ENCODE measurements at places on chromosomes 1 and 21.

GRCh38 chr1:43925846-43926245, 7.8 kb upstream of the ARTN start:
- no peak for DNase-seq

- DNase-seq: no peak
Measured at GRCh38 chr1:36606641-36607262, 124.0 kb upstream of the CSF3R start.

- no peak for DNase-seq
Measured at GRCh38 chr1:54892586-54892985, 5.6 kb upstream of the DHCR24 start.

DNA sequence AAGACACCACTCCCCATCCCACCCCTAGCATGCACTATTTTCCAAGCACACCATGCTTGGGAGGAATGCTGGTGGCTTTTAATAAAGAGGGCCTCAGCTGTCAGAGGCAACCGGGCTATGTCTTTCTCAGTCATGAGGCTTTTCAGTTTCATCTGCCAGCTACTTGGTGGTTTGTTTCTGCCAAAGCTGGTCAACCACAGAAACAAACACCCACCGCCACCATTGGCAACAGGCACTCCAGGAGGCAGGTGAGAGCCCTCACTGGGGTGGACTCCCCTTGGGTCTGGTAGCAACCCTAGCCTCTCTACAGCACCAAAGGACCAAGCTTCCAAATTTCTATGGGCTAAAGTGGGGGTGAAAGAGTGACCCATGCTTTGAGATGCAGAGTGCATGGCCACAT, 54.3 kb upstream of the CD1D start:
- DNase-seq: no peak

DNA sequence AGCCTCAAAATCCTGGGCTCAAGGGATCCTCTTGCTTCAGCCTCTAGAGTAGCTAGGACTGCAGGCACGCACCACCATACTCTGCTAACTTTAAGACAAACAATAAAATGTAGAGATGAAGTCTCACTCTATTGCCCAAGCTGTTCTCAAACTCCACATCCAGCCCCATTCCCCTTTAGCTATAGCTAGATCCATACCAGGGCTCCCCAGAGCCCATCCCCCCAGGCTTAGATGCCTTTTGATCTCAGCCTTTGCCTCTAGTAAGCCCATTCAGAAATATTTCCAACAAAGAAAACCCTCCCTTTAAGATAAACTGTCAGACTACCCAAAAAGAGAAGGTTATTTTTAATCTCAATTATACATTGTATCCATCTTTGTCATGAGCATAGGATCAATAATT, 325.4 kb downstream of the CHRM3 start:
- DNase-seq: no peak

- DNase-seq: no peak
Measured at GRCh38 chr1:147162093-147162492, 10.2 kb downstream of the PRKAB2 start.

GRCh38 chr1:203600782-203601513, 25.7 kb upstream of the ATP2B4 start:
- no peak for DNase-seq

DNA sequence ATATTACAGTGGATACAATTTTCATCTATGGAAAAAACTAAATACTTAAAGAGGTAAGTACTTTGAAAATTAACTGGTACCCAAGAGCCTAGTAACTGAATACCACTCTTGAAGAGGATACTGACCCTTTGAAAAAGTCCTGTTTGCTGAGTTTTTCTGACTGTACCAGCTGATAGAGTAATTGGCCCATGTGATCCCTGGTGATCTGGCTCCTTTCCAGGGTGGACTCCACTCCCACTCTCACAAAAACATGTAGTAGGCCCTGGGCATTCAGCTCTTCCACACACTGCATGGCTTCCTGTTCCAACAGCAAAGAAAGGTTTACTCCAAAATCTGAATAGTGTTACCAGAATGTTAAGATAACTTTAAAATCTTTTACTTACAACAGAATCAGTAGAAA, 53.6 kb upstream of the HP1BP3 start:
- no peak for DNase-seq

DNA sequence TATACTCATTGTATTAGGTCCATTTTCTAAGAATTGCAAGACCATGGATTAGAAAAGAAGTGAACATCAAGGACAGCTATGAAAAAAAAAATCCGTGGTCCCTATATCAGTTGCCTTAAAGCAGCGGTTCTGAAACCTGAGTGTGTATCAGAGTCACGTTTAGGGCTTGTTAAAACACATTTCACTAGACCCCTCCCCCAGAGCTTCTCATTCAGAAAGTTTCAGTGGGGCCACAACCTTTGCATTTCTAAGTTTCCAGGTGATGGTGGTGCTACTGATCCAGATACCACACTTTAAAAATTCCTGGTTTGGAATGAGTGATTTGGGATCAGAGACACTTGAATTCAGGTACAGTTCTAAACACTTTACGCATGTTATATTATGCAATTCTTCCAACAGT, 96.1 kb upstream of the PRMT6 start:
- no peak for DNase-seq

GRCh38 chr1:145849356-145850160, 4.1 kb downstream of the NUDT17 start:
- no peak for DNase-seq

- no peak for DNase-seq
Measured at GRCh38 chr1:84225646-84226045, 75.9 kb upstream of the SAMD13 start.

GRCh38 chr1:59549903-59550302, 253.0 kb downstream of the FGGY start:
- DNase-seq: no peak

GRCh38 chr1:65958561-65959350, 166.1 kb downstream of the PDE4B start:
- DNase-seq: no peak

- DNase-seq: no peak
Measured at GRCh38 chr1:44970317-44970716, 16.1 kb downstream of the EIF2B3 start.

DNA sequence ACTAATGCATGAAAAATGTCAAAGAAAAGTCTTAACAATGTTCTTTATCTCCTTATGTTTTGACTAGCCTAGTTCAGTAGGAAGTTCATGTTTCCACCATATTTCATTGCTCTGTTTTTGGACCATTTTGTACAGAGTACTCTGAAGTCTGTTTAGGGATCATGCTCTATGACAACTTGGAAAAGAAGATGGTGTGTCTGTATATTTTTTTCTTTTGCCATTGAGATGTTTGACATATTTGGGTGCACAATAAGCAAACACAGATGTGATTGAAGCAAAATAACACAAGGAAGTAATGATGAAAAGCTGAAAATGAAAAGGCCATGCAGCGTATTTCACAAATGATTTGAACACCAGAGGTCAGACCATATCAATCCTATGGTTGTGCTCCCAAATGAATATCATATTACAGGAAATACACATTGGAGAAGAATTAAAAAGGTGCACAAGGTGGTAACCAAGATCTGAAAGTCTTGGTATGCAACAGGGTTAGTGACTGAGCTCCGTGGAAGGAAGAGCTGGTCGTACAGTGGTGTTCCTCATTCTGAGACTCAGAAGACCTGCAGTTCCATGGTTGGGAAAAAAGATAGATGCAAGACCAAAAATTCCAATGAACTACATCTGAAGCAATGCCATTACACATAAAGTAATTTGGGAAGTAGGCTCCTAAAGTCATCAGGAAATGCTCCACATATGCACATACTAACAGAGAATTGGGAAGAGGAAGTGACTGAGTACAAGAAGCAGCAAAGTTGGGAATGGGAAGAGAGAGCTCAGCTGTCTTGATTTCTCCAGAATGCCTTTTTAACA, 463.5 kb downstream of the LMO4 start:
- DNase-seq: no peak

DNA sequence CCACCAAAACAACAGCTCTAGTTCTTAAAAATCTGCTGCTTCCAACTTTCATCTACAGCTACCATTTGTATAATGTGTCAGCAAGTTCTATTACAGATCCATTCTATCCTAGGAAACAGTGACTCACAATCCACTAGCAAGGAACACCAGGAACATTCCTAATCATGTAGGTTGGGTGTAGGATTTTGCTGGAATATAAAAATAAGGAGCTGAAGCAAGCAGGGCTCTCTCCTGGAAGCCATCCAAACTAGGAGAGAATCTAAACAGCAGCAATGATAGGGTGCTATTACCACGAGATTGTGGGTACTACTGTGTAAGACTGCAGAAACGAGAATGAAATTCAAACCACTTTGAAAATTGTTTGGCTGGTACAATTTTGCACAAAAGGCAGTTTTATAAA, 135.0 kb downstream of the PTPN14 start:
- DNase-seq: no peak

GRCh38 chr1:61434276-61434675, 290.7 kb downstream of the TM2D1 start:
- DNase-seq: no peak

DNA sequence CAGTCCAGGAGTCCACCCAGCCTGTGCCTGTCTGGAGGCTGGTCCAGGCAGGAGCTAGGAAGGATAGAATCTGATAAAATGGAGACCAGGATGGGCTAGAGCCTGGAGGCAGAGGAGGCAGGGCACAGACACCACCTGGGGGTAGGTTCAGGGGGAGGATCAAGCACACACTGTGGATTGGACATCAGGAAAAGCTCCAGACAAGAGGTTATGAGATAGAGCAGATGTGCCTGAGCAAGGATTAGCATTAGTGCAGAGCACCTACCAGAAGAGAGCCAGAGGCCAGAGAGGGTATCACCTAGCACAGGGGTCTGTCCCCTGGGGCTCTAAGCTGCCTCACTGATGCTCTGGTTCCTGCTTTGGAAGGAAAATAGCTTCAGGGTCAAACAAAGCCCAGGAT, 216.7 kb upstream of the ZC3H12A start:
- no peak for DNase-seq

DNA sequence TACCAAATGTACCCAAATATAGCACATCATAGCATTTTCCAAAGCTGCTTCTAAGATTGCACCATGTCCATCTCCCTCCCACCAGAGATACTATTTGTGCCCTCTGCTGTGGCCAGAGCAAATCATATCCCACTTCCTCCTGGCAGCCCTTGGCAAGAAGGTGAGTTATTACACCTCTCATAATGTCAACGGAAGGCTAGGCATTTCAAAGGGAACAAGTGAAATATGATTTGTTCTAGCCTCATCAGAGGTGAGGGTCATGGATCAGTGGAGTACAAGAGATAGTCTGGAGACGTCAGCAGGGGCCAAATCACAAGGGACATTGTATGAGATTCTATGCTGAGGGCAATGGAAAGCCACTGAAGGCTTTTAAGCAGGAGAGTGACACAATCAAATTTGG, 90.2 kb upstream of the BCAR3 start:
- DNase-seq: no peak

GRCh38 chr1:192951691-192952460, 107.3 kb downstream of the UCHL5 start:
- DNase-seq: no peak

DNA sequence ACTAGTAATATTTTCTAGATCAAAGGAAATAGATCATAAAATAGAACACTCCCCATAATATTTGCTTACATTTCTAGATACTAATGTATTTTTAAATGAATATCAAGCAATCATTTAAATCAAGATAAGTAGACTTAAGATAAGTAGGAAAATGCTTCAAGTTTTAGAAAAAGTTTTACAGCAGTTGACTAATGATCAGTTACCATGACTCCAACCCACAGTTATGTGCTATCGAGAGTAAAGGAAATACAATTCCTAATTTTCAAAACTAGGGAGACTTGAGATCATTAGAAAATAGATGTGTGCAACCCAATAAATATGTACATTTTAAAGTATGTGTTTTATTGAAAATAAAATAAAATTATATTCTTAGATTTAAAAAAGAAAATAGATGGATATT, 95.0 kb downstream of the DENND1B start:
- DNase-seq: no peak

DNA sequence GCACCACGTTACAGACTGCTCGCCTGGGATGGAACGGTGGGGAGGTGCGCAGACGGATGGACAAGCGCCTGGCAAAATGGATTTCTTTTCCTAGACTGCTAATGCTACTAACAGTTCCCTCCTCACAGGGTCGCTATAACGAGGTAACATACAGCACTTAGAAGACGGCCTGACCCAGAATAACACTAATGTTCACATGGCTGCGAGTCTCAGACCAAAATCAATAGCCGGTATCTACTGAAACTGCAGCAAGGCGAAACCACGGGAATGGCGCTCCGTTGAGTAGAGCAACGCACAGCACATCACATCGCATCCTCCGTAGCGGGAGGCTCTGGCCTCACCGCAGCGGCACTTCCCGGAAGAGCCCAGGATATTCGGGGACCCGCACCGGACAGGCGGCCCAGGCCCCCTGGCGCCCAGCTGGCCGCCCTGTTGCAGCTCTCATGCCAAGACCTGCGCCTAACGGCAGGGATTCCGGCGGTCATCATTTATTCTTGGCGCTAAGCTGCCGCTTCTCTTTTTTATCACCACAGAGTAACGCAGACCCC, 46.6 kb downstream of the VPS26C start:
- DNase-seq: no peak

GRCh38 chr1:224932607-224933249, 3.3 kb downstream of the DNAH14 start:
- no peak for DNase-seq
